ENCODE measurements at places on chromosomes 13 and 19.

DNA sequence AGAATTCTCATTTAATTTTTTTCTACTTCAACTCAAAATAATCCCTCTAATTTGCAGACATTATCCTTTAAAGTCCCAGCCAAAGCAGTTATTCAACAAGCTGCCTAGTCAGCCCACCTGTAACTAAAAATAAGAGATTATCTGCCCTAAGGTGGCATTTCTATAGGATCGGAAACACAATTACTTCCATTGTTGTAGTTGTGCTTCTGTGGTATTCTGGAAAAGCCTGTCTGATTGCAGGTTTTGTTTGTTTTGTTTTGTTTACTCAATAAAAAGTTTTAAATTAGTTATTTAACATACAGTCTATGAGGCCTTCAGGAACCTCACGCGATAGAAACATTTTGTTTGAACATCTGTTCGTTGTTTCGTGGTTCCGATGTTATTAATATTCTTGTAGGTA lies 101.0 kb downstream of the ZIC5 start:
- no peaks in the 10 kb centered on the region for H3K36me3 ChIP-seq
- H3K27me3 ChIP-seq: no peaks in the 10 kb centered on the region
- H3K4me1 ChIP-seq: no peaks in the 10 kb centered on the region
- H3K4me3 ChIP-seq: no peak overlapping the region

DNA sequence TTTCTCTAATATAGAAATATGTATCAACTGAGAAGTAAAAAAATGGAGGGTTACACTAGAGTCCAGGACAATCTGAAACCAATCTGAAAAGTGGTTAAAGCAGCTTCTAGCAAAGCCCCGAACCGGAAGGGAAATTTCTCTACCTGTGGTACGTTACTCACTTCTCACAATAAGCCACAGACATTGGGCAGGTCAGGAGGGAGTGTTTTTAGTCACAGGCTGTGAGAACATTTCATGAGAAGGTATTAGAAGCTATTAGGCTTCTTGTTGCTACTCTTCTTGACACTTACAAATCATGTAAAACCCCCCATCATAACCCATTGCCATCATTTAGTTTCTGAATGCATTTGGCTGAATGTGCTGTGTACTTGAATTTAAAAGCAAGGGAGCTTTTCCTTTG lies 120.9 kb downstream of the NUFIP1 start:
- DNase-seq: no peak
- H3K4me3 ChIP-seq: no peak overlapping the region
- no peaks in the 10 kb centered on the region for H3K4me1 ChIP-seq
- H3K27me3 ChIP-seq: no peaks in the 10 kb centered on the region
- H3K27ac ChIP-seq: no peak overlapping the region

GRCh38 chr19:16001481-16002312 lies 52.9 kb downstream of the OR10H4 start:
- H3K4me1 ChIP-seq: peaks cover 16% of the 10 kb centered on the region
- peak overlapping the region; percentile 35 for H3K4me3 ChIP-seq
- H3K27ac ChIP-seq: peak overlapping the region; percentile 37
- H3K27me3 ChIP-seq: no peaks in the 10 kb centered on the region
- no peaks in the 10 kb centered on the region for H3K36me3 ChIP-seq

DNA sequence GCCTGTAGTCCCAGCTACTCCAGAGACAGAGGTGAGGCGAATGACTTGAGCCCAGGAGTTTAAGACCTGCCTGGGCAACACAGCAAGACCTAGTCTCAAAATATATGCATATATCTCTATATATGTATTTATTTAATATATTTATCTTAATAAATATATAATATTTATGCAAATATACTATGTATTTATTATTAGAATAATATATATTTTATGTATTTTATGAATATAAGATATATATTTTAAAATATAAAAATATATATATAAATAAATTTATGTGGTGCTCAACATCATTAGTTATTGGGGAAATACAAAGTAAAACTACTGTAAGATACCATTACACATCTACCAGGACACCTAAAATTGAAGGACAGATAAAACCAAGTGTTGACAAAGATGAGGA lies 58.1 kb upstream of the IPO5 start:
- no peak overlapping the region for H3K4me3 ChIP-seq
- H3K27ac ChIP-seq: no peak overlapping the region
- no peaks in the 10 kb centered on the region for H3K27me3 ChIP-seq

GRCh38 chr13:109204657-109205056 lies 575.2 kb downstream of the MYO16 start:
- H3K4me1 ChIP-seq: no peaks in the 10 kb centered on the region
- H3K27me3 ChIP-seq: no peaks in the 10 kb centered on the region
- H3K27ac ChIP-seq: no peak overlapping the region
- no peak for DNase-seq
- no peaks in the 10 kb centered on the region for H3K36me3 ChIP-seq
- H3K4me3 ChIP-seq: no peak overlapping the region

DNA sequence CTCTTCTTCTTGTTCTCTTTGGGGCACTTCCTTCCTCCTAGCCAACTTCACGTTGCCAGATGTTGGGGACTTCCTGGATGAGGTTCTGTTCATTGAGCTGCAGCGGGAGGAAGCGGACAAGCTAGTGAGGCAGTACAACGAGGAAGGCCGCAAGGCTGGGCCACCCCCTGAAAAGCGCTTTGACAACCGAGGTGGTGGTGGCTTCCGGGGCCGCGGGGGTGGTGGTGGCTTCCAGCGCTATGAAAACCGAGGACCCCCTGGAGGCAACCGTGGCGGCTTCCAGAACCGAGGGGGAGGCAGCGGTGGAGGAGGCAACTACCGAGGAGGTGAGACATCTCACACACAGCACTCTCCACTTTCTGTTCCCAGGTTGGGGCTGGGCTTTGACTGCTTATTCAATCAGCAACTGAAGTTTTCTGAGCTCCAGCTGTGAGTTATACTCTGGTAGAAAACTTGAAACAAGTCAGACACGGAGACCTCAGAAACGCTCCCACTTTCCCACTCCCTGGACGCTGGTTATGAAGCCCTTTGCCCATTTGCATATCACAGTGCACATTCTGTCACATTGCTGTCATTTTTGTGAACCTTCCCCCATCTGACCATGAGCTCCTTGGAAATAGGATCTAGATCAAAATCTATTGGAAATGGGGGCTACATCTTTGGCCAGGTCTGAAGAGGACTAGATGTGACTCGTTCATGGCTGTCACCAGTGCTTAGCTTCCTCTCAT lies 7.2 kb upstream of the CCDC97 start:
- no peaks in the 10 kb centered on the region for H3K27me3 ChIP-seq
- no peak for DNase-seq
- no peak overlapping the region for H3K4me3 ChIP-seq
- peaks cover 95% of the 10 kb centered on the region for H3K36me3 ChIP-seq
- H3K4me1 ChIP-seq: peaks cover 33% of the 10 kb centered on the region

DNA sequence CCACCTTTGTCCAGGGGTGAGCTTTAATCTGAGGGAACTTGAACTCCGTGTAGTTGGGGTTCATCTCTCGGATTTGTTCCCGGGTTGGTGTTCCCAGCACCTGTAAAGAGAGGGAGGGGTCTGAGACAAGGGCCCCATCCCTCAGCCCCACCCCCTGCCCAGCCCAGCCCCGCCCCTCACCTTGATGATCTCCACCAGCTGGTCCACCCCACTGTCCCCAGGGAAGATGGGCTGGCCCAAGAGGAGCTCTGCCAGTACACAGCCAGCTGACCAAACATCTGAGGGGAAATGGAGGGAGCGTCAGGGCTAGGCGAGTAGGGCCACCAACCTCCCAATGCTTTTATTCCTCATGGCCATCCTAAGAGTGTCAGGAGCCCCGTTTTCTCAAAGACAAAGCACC lies 9.3 kb downstream of the GSK3A start:
- peaks cover 83% of the 10 kb centered on the region for H3K36me3 ChIP-seq
- H3K4me3 ChIP-seq: no peak overlapping the region
- H3K27me3 ChIP-seq: no peaks in the 10 kb centered on the region
- no peak overlapping the region for H3K27ac ChIP-seq
- DNase-seq: no peak
- H3K4me1 ChIP-seq: no peaks in the 10 kb centered on the region

GRCh38 chr19:1213391-1214286 lies 8.1 kb downstream of the STK11 start:
- H3K4me3 ChIP-seq: peak overlapping the region; percentile 46

DNA sequence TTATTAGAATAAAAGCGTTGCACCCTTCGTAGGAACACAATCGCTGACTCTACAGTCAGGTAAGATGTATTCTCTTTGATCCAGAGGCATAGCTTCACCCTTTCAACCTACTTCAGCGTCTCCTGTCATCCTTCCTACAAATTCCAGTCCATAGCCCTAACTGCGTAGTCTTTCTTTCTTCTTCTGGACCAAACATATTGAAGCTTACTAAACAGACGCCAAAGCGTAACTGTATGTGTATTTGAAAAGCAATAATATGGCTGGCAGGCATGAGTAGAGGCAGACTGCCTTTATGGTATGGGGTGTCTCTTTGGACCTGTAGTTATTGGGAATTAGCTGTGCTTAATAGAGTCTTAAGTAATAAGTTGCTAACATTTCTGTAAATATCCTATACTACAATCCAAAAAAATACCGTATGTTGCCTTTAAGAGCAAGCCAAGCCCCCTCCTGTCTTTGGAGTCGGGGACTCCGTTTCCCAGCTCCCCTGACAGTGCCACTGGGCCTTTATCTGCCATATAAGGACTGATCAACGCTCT lies 392 bp upstream of the ZNF548 start:
- H3K4me1 ChIP-seq: peaks cover 17% of the 10 kb centered on the region
- no peak for DNase-seq
- H3K4me3 ChIP-seq: peak overlapping the region; percentile 92
- no peaks in the 10 kb centered on the region for H3K27me3 ChIP-seq

GRCh38 chr19:6473647-6474046 lies 7.9 kb downstream of the DENND1C start:
- H3K27ac ChIP-seq: no peak overlapping the region
- no peaks in the 10 kb centered on the region for H3K27me3 ChIP-seq
- H3K36me3 ChIP-seq: peaks cover 29% of the 10 kb centered on the region
- no peak for DNase-seq

DNA sequence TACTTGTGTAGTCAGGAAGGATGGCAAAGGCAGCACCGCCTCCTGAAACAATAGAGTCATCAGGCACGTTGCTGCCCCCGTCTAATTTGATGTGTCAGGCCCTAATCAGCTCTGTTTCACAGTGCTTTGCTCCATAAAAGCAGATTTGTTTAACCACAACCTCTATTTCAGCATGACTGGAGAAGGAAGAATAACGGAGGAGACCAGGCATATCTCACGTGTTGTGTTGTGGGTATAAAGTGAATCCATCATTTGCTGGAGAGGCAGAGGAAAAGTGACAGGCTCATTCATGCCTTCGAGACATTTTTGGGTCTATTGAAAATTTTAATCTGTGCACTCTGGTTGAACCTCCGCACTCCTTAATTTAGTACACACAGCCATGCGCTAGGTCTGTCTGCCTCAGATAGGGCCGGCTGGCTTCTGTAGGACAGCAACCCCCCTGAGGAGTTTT lies 940.4 kb upstream of the SLC10A2 start:
- no peak overlapping the region for H3K4me3 ChIP-seq
- no peaks in the 10 kb centered on the region for H3K36me3 ChIP-seq
- DNase-seq: no peak
- no peak overlapping the region for H3K27ac ChIP-seq
- no peaks in the 10 kb centered on the region for H3K27me3 ChIP-seq

DNA sequence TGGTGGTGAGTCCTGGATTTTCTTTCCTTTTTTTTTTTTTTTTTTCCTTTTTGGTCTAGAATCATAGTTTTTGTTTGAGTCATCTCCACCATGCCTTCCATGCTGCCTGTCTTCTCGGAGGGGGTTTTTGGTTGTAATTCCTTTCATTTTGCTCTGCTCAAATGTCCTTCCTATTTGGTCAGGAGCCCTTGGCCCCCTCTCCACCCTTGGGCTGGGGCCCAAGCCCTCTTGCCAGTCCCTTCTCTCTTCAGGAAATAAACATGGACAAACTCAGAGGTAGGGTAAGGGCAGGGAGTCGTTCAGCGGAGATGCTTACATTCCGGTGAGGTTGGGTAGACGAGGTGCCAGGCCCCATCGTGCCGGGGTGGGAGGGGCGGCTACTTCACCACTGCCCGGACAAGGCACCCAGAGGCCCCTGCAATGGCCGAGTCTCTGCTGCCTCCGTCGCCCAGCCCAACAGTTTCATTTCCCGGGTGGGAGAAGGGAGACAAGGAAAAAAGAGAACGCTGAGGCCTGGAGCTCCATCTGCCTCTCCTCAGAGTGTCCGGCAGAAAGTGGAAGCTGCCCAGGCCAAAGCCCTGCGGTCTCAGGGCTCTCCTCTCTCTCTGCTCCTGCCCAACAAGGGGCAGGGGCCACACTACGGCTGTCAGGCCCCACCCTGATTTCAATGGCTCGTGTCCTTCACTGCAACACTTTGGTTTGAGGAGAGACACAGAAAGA lies 12.7 kb downstream of the ZNF574 start:
- H3K4me1 ChIP-seq: peaks cover 27% of the 10 kb centered on the region
- no peaks in the 10 kb centered on the region for H3K27me3 ChIP-seq
- H3K27ac ChIP-seq: no peak overlapping the region
- H3K4me3 ChIP-seq: no peak overlapping the region

GRCh38 chr13:24184882-24185281 lies 24.4 kb downstream of the SPATA13 start:
- H3K4me3 ChIP-seq: no peak overlapping the region
- no peak overlapping the region for H3K27ac ChIP-seq
- no peaks in the 10 kb centered on the region for H3K4me1 ChIP-seq
- no peak for DNase-seq
- no peaks in the 10 kb centered on the region for H3K36me3 ChIP-seq

DNA sequence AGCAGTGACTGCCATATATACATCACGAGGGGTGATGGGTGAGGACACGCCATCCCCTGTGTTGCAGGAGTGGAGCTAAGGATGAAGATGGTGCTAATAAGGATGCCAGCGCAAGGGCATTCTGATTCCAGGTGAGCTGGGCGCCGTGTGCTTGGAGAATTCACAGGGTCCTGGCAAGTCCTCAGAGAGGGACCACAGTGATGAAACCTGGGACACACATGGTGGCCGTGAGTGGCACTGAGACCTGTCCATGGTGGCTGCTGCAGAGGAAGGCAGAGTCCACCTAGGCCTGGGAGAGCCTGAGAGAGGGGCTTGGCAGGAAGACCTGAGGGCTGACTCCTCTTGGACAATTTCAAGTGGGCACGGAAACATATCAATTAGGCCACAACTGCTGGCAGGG lies 65.2 kb downstream of the RFX2 start:
- DNase-seq: no peak
- peaks cover 46% of the 10 kb centered on the region for H3K36me3 ChIP-seq
- H3K4me3 ChIP-seq: no peak overlapping the region
- no peak overlapping the region for H3K27ac ChIP-seq

GRCh38 chr13:28685892-28686291 lies 27.0 kb downstream of the POMP start:
- H3K27ac ChIP-seq: no peak overlapping the region
- DNase-seq: no peak
- no peaks in the 10 kb centered on the region for H3K27me3 ChIP-seq
- H3K36me3 ChIP-seq: no peaks in the 10 kb centered on the region
- H3K4me1 ChIP-seq: no peaks in the 10 kb centered on the region

DNA sequence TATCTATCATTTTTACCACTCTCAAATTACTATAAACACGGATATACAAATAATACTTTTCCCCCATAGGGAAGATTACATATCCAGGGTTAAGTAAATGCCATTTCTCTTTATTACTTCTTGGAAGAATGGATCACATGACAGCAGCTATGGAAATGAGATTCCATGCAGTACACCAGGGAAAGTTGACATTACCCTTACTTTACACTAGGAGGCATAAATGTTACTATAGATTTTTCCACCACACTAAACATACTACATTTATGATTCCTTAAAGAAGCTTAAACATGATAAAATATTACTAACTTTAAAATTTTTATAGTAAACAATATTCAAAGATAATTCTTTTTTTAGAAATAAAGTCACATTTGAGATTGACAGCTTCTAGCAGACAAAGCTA lies 611.4 kb downstream of the PCDH9 start:
- H3K4me3 ChIP-seq: no peak overlapping the region
- H3K36me3 ChIP-seq: no peaks in the 10 kb centered on the region
- DNase-seq: peak; percentile 13
- no peaks in the 10 kb centered on the region for H3K27me3 ChIP-seq
- no peak overlapping the region for H3K27ac ChIP-seq

All from common myeloid progenitor, CD34-positive (primary cell).